ENCODE measurements at places on chromosomes 7 and 10.

- DNase-seq = no peak
Observed at GRCh38 chr10:28785018-28785417, 107.7 kb downstream of the BAMBI start.

- no peak for DNase-seq
Observed at GRCh38 chr7:159049266-159050025, 95.2 kb downstream of the VIPR2 start.

DNA sequence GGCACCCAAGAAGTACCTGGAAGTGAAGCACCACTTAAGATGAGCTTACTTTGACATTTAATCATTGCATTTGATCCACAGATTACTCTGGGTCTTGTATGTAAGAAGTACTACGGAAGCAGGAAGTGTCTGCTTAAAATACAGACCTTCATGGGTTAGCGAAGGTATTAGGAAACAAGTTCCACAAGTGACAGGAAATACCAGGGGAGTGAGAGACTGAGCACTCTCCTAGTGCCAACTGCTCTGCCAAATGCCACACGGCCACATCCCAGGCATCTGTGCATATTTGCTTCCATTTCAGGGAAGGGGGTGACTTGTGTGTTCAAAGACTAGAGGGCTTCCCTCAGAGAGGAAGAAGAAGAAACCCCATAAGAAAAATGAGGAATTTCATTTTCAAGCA, 57.2 kb upstream of the ANK3 start:
- DNase-seq = no peak

- no peak for DNase-seq
Observed at GRCh38 chr7:147106746-147107145, 990.1 kb downstream of the CNTNAP2 start.

- DNase-seq = no peak
Observed at GRCh38 chr7:123346766-123347165, 147.0 kb upstream of the SLC13A1 start.

GRCh38 chr10:58576751-58577436, 64.2 kb downstream of the BICC1 start:
- DNase-seq = no peak

GRCh38 chr10:34520084-34520483, 295.0 kb downstream of the PARD3 start:
- DNase-seq = no peak
